CD4-positive, CD25-positive, alpha-beta regulatory T cell (primary cell): ENCODE measurements at places on chromosomes 12 and 14. TPM values are rescaled to one million over a fixed set of nuclear protein-coding genes. Genes with fewer than 3 reads are reported as not detected.

GRCh38 chr14:61154641-61155040, 126.5 kb downstream of the TMEM30B start:
- DNase-seq: no peak

DNA sequence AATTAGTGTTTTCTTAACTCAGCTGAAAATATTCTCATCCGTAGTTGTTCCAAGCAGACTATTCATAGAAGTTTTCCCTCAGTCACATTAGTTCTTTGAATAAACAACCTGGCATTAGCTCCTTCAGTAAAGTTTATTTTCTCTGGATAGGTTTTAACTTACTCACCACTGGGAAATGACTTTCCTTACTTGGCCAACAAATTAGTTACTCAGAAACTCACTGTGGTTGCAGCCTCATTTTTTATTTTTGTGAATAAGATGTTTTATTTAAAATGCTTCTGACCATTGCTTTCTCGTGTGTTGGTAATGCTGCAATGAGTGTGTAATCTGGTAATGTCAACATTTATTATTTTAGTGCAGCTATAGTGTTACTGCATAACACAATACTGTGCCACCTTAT, 74.9 kb downstream of the NOVA1 start:
- no peak for DNase-seq

DNA sequence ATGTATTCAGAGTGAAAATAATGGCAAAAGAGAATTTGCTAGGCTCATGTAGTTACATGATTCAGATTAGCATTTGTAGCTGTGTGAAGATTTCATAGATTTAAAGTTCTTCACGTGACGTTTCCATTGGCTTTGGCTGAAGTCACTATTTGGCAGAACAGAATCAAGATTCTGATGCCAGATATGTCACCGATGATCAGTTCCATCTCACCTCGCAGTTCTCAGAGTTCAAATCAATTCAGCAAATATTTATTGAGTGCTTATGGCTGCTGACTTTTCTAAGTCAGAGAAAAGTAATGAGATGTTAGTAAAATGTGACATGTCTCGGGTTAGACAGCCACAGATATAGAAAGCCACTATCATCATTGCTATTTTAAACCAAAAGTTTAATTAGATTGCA, 28.4 kb downstream of the ALX1 start:
- DNase-seq: no peak

The TRAFD1 gene
- 43.4 TPM for total RNA-seq

- DNase-seq: no peak
These were observed 216.9 kb upstream of the PELI2 start for GRCh38 chr14:55901291-55901690.

GRCh38 chr14:37807722-37808121, 212.3 kb downstream of the TTC6 start:
- no peak for DNase-seq

- DNase-seq: no peak
These were observed 397.7 kb downstream of the PDZRN4 start for GRCh38 chr12:41585784-41586183.

DNA sequence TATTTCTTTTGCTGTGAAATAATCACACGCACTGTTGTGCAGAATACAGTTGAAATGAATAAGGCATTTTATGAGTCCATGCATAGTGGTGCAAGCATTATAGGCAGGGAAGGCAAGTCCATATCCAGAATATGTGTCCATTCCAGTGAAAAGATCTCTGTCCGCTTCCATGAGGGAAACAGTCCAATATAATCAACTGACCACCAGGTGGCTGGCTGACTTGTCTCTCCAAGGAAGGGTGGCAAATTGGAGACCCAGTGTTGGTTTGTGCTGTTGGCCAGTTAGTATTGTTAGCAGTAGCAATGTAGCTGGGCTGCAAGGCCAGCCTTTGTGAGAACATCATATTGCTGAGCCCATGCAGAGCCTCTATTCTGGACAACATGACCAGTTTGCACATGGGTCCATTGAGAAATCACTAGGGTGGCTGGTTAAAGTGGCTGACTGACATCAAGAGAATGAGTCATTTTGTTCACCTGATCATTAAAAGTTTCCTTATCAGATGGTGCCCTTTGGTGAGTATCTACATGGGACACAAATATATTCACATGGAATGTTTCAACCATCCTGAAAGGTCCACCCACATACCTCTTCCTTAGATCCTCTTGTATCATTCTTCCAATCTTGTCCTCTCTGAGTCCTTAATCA, 17.3 kb upstream of the YAF2 start:
- DNase-seq: no peak

GRCh38 chr14:38212111-38212510, 4.4 kb downstream of the SSTR1 start:
- DNase-seq: no peak

- no peak for DNase-seq
These were observed 21.8 kb upstream of the SPPL3 start for GRCh38 chr12:120925740-120926563.

The TPH2 gene
- not detected for total RNA-seq

DNA sequence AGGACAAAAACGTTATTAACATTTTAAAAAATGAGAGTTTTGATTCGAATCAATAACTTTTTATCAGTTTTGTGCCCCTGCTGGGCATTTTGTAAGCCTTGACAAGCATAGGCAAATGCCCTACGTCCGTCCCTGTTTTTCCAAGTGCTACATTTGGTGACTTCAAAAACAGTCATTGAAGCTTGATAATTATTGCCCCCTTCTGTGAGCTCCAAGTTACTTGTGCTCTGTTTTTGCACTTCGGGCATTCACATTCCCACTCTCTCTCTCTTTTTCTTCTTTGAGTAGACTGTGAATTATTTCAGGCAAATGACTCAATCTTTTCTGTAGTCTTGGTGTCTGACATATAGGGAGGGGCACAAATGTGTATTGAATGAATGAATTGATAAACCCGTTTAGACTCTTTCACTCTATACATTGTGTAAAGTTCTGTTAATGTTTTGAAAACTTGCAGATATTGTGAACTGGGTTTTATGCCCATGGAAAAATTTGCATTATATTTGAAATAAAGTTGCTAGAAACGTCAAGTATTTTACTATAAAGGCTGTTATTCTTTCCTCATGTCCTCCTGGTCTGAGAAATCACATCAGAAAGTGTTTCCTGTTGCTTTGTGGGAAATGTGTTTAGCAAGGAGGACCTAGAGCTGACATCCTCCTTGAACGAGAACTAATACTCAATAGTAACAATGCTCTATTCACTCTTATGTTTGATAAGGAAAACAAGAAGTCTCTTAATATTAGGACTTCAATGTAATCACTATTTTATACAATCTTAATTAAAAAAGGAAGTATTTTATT, 1.4 kb downstream of the APAF1 start:
- peak; percentile 15 for DNase-seq
